ENCODE measurements at places on chromosomes 11 and 22. TPM values are rescaled to one million over a fixed set of nuclear protein-coding genes. Genes with fewer than 3 reads are reported as not detected.

Gene SLN
- total RNA-seq = not detected

DNA sequence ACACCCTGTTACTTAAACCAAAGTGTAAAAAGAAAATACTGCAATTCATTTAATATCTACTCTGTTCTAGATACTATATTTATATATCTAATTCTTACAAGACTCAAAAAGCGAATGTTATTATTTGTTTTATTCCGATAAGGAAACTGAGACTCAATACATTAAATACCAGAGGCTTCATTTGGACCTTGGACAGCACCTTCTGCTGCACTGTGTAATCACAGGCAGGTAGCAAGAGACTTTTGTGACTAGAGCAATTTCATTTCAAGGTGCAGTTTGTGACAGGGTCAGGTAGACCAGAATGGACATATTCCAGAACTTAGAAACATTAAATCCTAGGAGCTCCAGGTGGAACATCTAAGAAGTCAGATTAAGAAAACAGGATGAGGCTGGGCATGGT lies 21.4 kb upstream of the DNAJB13 start:
- no peak for DNase-seq
- H3K4me3 ChIP-seq = no peak overlapping the region
- H3K27ac ChIP-seq = no peak overlapping the region
- peaks cover 6% of the 10 kb centered on the region for H3K4me1 ChIP-seq
- H3K27me3 ChIP-seq = no peaks in the 10 kb centered on the region
- H3K36me3 ChIP-seq = no peaks in the 10 kb centered on the region

Gene RFPL1
- total RNA-seq = not detected

DNA sequence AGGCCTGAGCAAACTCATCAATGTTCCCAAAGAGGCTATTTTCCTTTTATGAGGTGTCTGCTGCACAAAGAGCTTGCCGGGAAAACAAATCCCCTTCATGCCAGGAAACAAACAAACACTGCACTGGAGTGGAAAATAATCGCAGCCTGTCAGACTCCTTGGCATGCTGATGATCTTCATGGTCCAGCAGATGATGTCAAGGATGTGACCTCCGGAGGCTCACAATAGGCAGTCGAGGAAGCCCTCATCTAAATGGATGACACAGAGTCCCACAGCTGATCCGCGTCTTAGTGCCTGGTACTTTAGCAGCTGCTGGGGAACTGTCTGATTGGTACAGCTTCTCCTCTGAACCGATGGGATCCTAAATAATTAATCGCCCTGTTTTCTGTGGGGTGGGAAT lies 187.6 kb downstream of the TENM4 start:
- H3K27ac ChIP-seq = no peak overlapping the region
- H3K36me3 ChIP-seq = no peaks in the 10 kb centered on the region
- H3K4me3 ChIP-seq = no peak overlapping the region
- no peaks in the 10 kb centered on the region for H3K27me3 ChIP-seq
- peaks cover 9% of the 10 kb centered on the region for H3K4me1 ChIP-seq

- peaks cover 5% of the 10 kb centered on the region for H3K27me3 ChIP-seq
- H3K4me1 ChIP-seq = peaks cover 15% of the 10 kb centered on the region
- no peak overlapping the region for H3K27ac ChIP-seq
- DNase-seq = peak; percentile 60
- H3K36me3 ChIP-seq = no peaks in the 10 kb centered on the region
Measured at GRCh38 chr22:50473855-50474671, 772 bp downstream of the SBF1 start.

- no peaks in the 10 kb centered on the region for H3K36me3 ChIP-seq
- H3K4me3 ChIP-seq = no peak overlapping the region
- DNase-seq = no peak
- no peak overlapping the region for H3K27ac ChIP-seq
Measured at GRCh38 chr11:14370496-14370895, 11.5 kb upstream of the RRAS2 start.

- peaks cover 14% of the 10 kb centered on the region for H3K4me1 ChIP-seq
- no peak overlapping the region for H3K27ac ChIP-seq
- no peak for DNase-seq
- no peak overlapping the region for H3K4me3 ChIP-seq
- no peaks in the 10 kb centered on the region for H3K27me3 ChIP-seq
Measured at GRCh38 chr22:25950111-25950510, 208.1 kb downstream of the MYO18B start.

Gene MYRF
- 5.8 TPM for total RNA-seq
